ENCODE measurements at places on chromosomes 13 and 19.

GRCh38 chr19:55503157-55503501 lies 14.9 kb downstream of the SSC5D start:
- DNase-seq: no peak

- DNase-seq: no peak
Measured at GRCh38 chr19:18424122-18424889, 5.1 kb downstream of the SSBP4 start.

- no peak for DNase-seq
Measured at GRCh38 chr19:19285686-19286085, 12.6 kb upstream of the TM6SF2 start.

- no peak for DNase-seq
Measured at GRCh38 chr13:40345654-40346372, 320.6 kb downstream of the FOXO1 start.

DNA sequence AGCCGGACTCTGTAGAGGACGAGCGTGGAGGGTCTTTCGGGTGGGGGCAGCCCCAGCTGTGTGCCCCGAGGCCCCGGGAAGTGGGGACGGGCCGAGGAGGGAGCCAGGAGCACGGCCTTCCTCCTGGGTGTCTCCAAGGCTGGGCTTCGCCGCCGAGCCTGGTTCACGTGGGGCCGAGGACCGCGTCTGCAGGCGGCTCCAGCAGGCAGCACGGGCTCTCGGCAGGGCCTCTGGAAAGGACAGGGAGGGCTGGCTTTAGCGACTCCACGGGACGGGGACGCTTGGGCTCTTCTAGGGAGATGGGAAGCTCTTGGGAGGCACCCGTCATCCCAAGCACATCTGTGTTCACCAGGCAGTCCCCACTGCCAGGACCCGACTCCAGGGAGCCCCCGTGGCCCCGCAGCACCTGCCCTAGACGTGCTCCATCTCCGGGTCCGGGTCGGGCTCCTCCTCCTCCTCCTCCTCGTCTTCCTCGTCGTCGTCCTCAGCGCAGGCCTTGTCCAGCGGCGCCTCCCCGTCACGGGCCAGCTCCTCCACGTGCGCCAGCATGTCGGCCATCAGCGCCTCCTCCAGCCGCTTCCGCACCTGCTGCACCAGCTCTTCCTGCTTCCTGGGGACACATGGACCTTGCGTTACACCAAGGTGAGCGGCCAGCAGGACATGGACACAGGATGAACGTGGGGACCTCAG lies 9.9 kb upstream of the MEX3D start:
- DNase-seq: no peak

- no peak for DNase-seq
Measured at GRCh38 chr13:67227131-67227983, 2.8 kb downstream of the PCDH9 start.

- no peak for DNase-seq
Measured at GRCh38 chr13:95677564-95678266, 776 bp downstream of the DNAJC3 start.

GRCh38 chr19:16325161-16325527 lies 518 bp downstream of the KLF2 start:
- DNase-seq: no peak

- peak; percentile 86 for DNase-seq
Measured at GRCh38 chr19:52369559-52370340, at the start of gene ZNF880. Gene ZNF880 (plus strand): TSS chr19:52369923. CDS start chr19:52369966, 43 bp downstream.
